ENCODE measurements at places on chromosomes 12 and 14.
A peak's percentile ranks its signal among the peaks of the same experiment; 100 is the strongest.

- no peak for DNase-seq
Measured at GRCh38 chr14:103372552-103373304, 12.5 kb upstream of the MARK3 start.

DNA sequence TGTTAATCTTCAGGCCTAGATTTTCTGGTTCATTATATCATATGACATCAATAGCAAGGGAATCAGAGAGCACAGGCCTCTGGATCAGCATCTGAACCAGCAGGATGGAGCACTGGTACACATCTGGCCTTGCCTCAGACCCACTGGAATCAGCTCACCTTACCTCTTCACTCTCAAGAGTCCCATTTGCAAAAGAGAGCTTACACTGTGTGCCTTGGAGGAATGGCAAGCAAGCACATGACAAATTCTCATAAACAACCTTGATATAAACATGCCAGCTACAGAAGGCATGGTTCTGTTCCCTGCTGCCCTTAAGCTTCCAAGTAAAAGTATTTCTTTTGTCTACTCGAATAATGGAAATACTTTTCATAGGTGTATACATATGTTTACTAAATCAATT lies 128.6 kb upstream of the CPM start:
- DNase-seq = no peak

- no peak for DNase-seq
Measured at GRCh38 chr14:52053044-52053443, 15.8 kb downstream of the NID2 start.

GRCh38 chr12:102475355-102475754 lies 5.0 kb downstream of the IGF1 start:
- DNase-seq = no peak

GRCh38 chr12:53461059-53461458 lies 9.2 kb downstream of the PCBP2 start:
- no peak for DNase-seq

DNA sequence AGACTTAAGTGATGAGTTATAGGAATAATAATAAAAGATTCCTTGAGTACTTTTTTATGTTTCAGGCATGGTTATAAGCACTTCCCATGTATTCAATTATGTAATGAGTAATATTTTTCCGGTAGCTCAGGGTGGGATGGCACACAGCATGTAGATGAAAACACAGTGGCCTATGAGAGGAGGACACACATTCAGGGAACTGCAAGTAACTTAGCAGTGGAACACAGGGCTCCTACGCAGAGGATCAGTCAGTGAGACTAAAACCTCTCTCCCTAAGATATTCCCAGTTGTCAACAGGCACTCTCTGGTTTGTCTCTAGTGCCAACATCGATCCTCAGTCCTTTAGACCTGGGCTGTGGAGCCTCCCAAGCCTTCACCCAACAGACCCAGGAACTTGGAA lies 219.4 kb downstream of the DIO2 start:
- no peak for DNase-seq

GRCh38 chr14:22689199-22689598 lies 45.0 kb upstream of the OR6J1 start:
- no peak for DNase-seq

DNA sequence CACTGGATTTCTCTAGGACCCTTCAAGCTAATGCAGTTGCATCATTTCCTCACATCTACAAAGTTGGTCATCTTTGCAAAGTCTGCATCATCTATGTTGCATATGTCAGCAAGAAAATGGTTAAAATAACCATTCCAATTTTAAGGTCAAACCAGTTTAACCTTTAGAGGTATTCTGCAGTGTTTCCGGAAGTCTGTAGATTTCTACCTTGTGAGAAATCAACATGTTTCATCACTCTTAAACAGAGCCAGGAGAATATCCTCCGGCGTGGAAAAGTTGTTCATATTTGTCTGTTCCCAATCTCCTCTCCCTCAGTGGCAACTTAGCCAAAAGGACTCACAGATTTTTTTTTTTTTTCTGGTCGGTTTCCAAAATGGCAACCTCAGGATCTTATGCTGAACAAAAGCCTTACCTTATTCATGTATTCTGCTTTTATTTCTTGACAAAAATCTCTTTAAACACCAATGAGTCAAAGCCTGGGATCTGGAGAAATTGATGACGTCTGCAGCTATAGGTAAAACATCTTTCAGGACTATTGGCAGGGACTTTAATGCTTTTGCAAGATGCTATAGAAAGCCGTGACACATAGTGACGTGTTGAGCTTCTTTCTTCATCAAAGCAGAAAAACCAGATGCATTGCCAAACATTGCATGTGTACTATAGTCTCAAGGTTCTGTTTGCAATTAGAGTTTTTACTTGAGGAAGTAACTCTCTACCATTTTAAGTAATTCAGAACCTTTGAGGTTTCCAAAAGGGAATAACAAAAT lies 16.0 kb upstream of the CDK17 start:
- no peak for DNase-seq

DNA sequence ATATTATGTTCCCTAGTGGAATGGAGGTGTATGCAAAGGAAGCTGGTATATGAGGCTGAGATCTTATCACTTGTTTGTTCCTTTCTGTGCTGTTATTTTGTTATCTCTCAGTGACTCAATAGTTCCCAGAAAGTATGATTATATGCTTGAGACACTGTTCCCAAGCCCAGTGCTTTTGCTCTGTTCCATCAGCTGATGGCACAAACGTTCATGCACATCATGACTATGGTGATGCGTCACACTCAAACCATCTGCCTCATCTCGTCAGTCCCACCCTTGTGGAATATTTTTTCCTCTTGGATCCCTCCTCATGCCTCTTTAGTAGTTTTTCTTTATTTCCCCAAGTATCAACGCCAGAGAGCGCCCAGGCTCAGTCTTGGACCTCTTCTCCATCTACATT lies 786.9 kb downstream of the AACS start:
- DNase-seq = no peak

- DNase-seq = no peak
Measured at GRCh38 chr12:28107679-28108078, 82.6 kb upstream of the CCDC91 start.

GRCh38 chr12:64006211-64006825 lies 161.8 kb downstream of the SRGAP1 start:
- DNase-seq = no peak

DNA sequence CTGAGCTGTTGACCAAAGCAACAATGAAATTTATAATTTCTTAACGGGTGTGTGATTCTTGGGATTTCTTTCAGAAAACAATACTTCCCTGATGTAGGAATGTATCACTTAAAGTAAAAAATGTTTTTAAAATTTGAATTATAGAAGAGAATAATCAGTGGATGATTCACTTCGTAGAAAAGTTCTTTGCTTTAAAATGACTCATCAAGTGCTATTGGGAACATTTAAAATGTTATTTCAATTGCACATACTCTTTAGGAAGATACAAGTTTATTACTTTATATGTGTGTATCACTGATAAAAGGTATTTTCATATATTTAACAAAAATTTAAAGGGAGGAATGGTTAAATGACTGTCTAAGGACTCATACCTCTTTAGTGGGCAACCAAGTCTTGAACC lies 155.3 kb downstream of the PDE3A start:
- no peak for DNase-seq

GRCh38 chr12:106135781-106136180 lies 3.0 kb downstream of the NUAK1 start:
- no peak for DNase-seq

DNA sequence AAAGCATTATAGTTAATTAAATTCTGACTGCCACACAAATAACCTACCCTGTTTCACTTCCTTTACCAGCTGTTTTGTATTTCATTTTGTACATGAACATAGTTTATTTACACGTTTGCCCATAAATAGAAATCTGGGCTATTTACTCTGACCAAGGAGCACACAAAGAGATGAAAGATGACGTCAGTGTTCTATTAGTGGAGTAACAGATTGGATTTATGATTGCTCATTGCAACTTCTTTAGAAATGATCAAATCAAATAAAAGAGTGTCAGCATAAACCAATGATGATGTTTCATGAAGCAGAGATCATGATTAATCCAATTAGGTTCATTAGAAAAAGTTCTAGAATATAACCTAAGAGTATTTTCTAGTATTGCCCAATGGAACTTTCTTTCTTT lies 12.0 kb upstream of the RTL1 start:
- DNase-seq = no peak

GRCh38 chr12:47032644-47033043 lies 46.8 kb upstream of the PCED1B start:
- no peak for DNase-seq

- DNase-seq = no peak
Measured at GRCh38 chr14:91380610-91381371, 36.8 kb downstream of the CCDC88C start.

- DNase-seq = no peak
Measured at GRCh38 chr12:59927032-59927431, 331.2 kb downstream of the SLC16A7 start.

DNA sequence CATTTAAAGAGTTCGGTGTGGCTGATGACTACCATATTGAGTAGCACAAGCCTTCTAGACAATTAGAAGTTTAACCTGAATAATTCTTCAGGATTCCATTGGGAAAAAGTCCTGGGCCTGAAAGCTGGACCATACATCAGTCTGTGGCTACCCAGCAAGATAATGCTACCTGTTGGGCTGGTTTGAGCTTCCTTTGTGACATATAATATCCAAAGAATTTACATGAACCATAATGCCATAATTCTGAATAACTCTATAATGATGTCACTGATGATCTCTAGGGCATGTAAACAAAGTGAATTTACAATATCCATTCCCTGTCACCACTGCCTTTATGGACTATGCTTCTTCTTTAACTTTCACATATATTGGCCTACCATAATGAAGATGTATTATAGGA lies 3.8 kb upstream of the YBX3 start:
- no peak for DNase-seq

DNA sequence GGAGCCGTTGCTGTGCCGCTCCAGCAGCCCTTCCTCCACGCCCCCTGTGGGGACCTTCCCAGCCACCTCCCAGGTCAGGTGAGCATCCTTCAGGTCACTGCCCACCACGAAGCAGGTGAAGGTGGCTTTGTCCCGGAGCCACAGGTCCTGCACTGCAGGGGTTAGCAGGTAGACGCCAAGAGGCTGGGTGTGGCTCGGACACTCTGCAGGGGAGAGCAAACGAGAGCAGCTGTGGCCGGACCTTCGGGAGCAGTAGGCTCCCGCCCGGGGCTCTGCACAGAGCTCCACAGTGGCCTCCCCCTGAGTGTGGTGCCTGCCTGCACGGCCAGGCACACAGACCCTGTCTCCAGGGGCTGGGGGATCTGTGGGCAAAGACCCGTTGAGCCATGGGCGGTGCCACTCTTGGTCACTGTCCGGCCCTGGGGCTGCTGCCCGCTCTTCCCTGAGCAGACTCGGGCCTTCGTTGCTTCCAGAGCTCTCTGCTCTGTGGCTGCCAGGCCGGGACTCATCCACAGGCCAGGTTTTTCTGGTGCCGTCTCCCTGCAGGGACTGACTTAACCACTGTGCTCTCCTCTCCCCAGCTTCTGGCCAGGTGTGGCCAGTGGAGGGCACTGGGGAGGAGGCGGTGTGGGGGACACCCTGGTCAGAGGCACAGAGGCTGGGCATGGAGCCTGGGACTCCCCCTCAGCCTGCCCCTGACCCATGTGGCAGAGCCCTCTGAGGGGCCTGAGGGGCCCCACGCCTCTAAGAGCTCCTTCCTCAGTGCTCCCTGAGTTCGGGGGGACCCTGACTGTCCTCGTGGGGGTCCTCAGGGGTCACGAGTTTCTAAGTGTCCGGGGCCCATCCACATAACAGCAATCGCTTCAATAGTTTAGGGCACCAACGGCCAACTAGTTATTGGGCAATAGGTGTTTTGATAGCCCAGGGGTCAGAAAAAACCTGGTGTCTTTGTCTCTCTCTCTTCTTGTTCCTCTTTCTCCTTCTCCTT lies 314.9 kb downstream of the TMEM121 start:
- DNase-seq = no peak

DNA sequence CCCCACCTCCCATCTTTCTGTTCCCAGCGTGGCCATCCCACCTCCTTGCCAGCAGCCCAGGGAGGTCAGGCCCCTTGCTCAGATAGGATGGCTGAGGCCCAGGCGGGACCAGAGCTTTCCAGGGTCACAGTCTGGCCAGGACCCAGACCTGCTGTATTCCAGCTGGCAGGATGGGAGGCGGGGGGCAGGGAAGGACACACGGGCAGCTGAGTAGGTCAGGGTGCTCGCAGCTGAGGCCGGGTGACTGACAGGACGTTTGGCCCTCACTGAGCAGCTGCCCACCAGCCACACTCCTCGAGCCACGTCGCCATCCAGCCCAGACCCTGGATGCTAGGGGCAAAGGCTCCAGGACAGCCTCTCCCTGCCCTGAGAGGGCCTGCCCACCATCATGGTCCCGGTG lies 4.0 kb downstream of the NUDT14 start:
- no peak for DNase-seq

- DNase-seq = no peak
Measured at GRCh38 chr14:24409192-24409591, 10.4 kb downstream of the NYNRIN start.

GRCh38 chr12:25020621-25021243 lies 71.8 kb upstream of the BCAT1 start:
- DNase-seq = no peak

DNA sequence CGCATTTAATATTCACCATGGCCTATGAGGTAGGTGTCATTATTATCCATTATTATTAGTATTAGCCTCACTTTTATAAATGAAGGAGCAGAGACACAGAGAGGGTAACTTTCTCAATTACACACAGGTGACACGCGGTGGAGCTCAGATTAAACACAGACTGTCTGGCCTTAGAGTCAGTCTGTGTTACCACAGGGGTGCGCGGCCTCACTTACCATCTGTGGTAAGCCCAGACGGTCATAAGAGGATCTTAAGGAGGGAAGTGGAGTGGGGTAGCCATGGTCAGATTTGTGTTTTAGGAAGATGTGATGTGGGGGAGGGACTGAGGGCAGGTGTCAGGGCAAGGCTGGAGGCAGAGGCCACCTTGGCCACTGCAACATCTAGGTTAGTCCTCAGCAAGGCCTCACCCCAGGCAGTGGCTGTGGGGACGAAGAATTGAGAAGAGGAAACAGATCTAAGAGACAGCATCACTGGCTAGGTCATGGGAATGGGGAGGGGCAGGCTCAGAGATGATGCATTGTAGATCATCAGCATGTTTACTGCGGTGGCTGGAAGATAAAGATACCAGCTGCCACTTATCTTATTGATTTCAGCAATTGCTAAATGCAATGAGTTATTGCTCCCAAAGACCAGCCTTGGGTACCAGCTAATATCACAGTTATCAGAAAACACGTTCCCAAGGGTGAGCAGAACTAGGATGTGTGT lies 67.1 kb downstream of the SERPINA3 start:
- no peak for DNase-seq

- peak; percentile 70 for DNase-seq
Measured at GRCh38 chr14:99603471-99604277, at the start of gene CCDC85C. CCDC85C (minus strand) TSS chr14:99604207; CDS start chr14:99603959, 248 bp downstream.

- no peak for DNase-seq
Measured at GRCh38 chr12:78964521-78964920, 99.9 kb downstream of the SYT1 start.

DNA sequence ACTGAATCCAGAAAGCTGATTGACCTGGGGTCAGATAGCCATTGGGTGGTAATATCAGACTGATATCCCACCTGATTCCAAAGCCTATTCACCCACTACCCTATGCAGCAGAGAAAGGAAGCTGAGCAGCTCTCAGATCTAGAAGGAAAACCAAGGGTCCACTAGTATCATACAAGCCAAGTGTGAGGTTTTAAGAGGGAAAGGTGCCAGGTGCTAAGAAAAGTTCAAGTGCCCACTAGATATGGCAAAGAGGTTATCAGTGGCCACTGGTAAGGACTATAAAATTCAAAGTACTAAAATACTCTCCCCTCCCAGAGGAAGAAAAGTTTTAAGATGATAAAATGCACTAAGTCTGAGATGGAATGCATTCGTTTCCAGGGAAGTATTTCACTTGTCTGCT lies 85.6 kb downstream of the PPM1H start:
- DNase-seq = no peak

- no peak for DNase-seq
Measured at GRCh38 chr14:33786091-33786825, 164.6 kb downstream of the EGLN3 start.

Data from activated T-cell treated with anti-CD3 and anti-CD28 coated beads, Interleukin-2, amount 50 U/mL, for 1 hour (primary cell).